ENCODE measurements at places on chromosomes 16 and 17. TPM values are rescaled to one million over a fixed set of nuclear protein-coding genes. Genes with fewer than 3 reads are reported as not detected.

- DNase-seq: no peak
- H3K27ac ChIP-seq: no peak overlapping the region
- no peaks in the 10 kb centered on the region for H3K36me3 ChIP-seq
- H3K27me3 ChIP-seq: no peaks in the 10 kb centered on the region
- no peak overlapping the region for H3K4me3 ChIP-seq
These were observed 47.7 kb downstream of the SYT17 start for GRCh38 chr16:19215705-19216104.

- no peak overlapping the region for H3K4me3 ChIP-seq
- H3K4me1 ChIP-seq: no peaks in the 10 kb centered on the region
- peaks cover 3% of the 10 kb centered on the region for H3K27me3 ChIP-seq
- no peak overlapping the region for H3K27ac ChIP-seq
- no peaks in the 10 kb centered on the region for H3K36me3 ChIP-seq
- DNase-seq: no peak
These were observed 18.2 kb upstream of the NXPH3 start for GRCh38 chr17:49557312-49558024.

GRCh38 chr17:10614536-10615155 is 42.5 kb downstream of the MYH3 start:
- H3K27me3 ChIP-seq: no peaks in the 10 kb centered on the region
- H3K4me3 ChIP-seq: no peak overlapping the region
- no peaks in the 10 kb centered on the region for H3K36me3 ChIP-seq
- no peak overlapping the region for H3K27ac ChIP-seq
- DNase-seq: peak; percentile 81

GRCh38 chr17:67076290-67076689 is 31.9 kb downstream of the CACNG1 start:
- no peaks in the 10 kb centered on the region for H3K36me3 ChIP-seq
- H3K27ac ChIP-seq: no peak overlapping the region

DNA sequence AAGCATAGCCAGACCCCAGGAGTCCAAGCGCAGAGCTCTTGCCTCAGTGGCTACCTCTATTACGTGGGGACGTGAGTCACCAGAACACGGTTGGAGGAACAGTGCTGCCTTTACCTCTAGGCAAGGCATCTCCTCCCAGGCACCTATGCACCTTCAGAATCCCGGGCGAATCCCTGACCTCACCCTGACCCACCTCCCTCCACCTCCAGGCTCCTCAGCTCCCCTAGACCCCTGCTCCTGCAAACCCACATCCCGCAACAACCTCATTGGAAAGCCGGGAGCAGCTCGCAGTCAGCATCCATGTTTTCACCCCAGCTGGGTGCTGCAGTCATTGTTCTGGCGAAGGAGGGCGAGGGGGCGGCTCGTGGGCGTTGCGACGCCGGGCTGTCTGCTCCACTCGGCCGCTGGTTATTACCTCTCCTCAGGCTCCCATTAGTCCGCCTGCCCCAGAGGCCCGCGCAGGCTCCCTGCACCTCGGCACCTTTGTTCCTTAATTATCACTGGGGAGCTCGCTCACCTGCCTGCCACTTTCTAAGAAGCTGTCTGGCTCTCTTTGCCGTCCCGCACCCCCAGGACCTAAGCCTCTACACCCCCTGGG is 24.6 kb upstream of the DLX4 start:
- no peak overlapping the region for H3K27ac ChIP-seq
- H3K27me3 ChIP-seq: no peaks in the 10 kb centered on the region
- H3K4me1 ChIP-seq: peaks cover 3% of the 10 kb centered on the region
- no peak overlapping the region for H3K4me3 ChIP-seq
- H3K36me3 ChIP-seq: no peaks in the 10 kb centered on the region
- DNase-seq: no peak

DNA sequence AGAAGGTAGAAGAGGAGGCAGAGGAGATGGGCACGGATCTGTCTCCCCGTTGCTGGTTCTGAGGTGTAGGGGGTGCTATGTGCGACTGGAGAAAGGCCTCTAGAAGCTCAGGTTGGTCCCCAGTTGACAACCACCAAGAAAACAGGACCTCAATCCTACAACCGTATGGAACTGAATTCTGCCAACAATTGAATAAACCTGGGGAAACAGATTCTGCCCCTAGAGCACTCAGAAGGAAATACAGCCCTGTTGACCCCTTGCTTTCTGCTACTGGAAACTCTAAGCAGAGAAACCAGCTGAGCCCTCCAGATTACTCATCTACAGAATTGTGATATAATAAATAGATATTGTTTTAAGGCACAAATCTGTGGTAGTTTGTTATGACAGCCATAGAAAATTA is 313.0 kb upstream of the GOT2 start:
- no peak for DNase-seq
- H3K27ac ChIP-seq: no peak overlapping the region
- no peaks in the 10 kb centered on the region for H3K36me3 ChIP-seq

- peaks cover 5% of the 10 kb centered on the region for H3K27me3 ChIP-seq
- H3K36me3 ChIP-seq: no peaks in the 10 kb centered on the region
- H3K27ac ChIP-seq: no peak overlapping the region
- DNase-seq: peak; percentile 70
- peak overlapping the region; percentile 58 for H3K4me3 ChIP-seq
- peaks cover 30% of the 10 kb centered on the region for H3K4me1 ChIP-seq
These were observed 765 bp downstream of the MYO18A start for GRCh38 chr17:29179232-29180033.

DNA sequence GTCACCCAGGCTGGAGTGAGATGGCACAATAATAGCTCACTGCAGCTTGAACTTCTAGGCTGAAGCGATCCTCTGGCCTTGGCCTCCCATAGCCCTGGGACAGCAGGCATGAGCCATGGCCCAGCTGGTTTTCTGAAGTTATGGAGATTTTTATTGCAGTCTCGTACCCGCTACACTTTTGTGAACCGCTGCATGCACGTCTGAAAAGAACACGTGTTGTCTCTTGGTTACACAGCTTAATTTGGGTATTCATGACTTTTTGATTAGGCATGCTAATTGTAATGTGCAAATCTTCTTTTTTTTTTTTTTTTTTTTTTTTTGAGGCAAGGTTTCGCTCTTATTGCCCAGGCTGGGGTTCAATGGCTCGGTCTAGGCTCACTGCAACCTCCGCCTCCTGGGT is 13.4 kb downstream of the SLC25A10 start:
- peaks cover 2% of the 10 kb centered on the region for H3K4me1 ChIP-seq
- H3K27ac ChIP-seq: no peak overlapping the region
- H3K36me3 ChIP-seq: no peaks in the 10 kb centered on the region

DNA sequence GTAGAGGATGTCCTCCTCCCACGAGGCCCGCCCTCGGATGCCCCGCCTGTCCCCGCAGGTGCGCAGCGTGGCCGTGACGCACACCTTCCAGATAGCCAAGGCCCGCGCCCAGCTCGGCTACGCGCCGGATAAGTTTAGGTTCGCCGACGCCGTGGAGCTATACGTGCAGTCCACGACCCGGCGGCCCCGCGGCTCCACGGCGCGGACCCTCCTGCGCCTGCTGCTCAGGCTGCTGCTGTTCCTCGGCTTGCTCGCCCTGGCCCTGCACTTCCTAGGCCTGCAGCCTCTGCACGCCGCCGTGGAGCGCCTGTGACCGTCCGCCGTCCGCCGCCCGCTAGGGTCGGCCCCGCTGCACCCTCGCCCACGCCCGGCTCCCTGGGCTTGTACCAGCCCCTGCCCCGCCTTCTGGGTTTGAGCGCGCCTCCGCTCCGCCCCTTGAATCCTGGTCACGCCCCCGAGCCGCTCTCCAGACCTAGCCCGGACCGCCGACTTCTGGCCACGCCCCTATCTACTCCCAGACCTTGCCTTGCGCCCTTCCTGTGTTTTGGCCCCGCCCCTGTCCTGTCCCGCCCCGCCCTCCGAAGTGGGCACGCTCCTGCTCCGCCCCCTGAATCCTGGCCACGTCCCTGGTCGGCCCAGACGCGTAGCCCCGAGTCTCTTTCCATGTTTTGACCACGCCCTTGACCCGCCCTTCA is 15.8 kb upstream of the EEF2K start:
- no peaks in the 10 kb centered on the region for H3K27me3 ChIP-seq
- no peak overlapping the region for H3K27ac ChIP-seq
- peaks cover 10% of the 10 kb centered on the region for H3K4me1 ChIP-seq
- DNase-seq: no peak
- no peaks in the 10 kb centered on the region for H3K36me3 ChIP-seq

DNA sequence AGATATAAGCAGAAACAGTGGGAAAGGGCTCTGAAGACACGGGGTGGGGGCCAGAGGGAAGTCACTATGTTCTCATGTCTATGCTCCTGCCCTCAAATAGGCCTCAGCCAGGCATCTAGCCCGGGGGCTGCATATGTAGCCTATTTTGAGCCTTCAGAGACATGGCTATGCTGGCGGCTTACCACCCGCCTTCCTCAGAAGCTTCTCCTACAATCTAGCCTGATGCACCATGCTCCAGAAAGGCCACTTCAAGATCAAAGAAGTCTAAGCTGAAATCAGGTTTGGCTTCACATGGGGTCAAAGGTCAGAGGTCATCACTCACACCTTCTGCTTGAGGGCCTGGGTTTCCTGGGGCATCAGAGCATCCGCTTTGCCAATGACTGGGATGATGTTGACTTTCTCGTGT is 1.6 kb downstream of the SEPTIN1 start:
- no peaks in the 10 kb centered on the region for H3K36me3 ChIP-seq
- H3K4me1 ChIP-seq: peaks cover 6% of the 10 kb centered on the region
- H3K4me3 ChIP-seq: no peak overlapping the region
- H3K27ac ChIP-seq: no peak overlapping the region
- H3K27me3 ChIP-seq: no peaks in the 10 kb centered on the region

- H3K27ac ChIP-seq: no peak overlapping the region
- no peak for DNase-seq
- no peak overlapping the region for H3K4me3 ChIP-seq
- H3K27me3 ChIP-seq: no peaks in the 10 kb centered on the region
- peaks cover 10% of the 10 kb centered on the region for H3K36me3 ChIP-seq
These were observed 45.2 kb upstream of the STAC2 start for GRCh38 chr17:39270923-39271322.

- no peak overlapping the region for H3K27ac ChIP-seq
- no peak overlapping the region for H3K4me3 ChIP-seq
- no peaks in the 10 kb centered on the region for H3K36me3 ChIP-seq
These were observed 32.6 kb upstream of the XYLT1 start for GRCh38 chr16:17503331-17503730.

DNA sequence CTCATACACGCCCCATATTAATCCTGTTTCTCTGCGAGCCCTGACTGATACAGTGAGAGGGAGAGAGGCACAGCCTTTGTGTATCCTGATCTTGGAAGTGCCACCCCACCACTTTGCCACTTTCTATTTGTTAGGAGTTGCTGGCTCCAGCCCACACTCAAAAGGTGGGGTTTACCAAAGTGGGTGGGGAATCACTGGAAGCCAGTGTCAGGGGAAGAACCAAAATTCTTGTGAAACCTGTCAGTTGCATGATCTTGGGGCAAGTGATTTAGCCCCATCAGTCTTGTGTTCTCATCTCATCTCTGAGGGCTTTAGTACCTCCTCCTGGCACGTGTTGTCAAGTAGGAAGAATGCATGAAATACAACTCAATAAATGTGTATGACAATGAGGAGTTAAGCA is 119.5 kb downstream of the SOX9 start:
- no peak overlapping the region for H3K27ac ChIP-seq
- H3K4me1 ChIP-seq: peaks cover 4% of the 10 kb centered on the region
- no peak for DNase-seq
- peaks cover 2% of the 10 kb centered on the region for H3K27me3 ChIP-seq

DNA sequence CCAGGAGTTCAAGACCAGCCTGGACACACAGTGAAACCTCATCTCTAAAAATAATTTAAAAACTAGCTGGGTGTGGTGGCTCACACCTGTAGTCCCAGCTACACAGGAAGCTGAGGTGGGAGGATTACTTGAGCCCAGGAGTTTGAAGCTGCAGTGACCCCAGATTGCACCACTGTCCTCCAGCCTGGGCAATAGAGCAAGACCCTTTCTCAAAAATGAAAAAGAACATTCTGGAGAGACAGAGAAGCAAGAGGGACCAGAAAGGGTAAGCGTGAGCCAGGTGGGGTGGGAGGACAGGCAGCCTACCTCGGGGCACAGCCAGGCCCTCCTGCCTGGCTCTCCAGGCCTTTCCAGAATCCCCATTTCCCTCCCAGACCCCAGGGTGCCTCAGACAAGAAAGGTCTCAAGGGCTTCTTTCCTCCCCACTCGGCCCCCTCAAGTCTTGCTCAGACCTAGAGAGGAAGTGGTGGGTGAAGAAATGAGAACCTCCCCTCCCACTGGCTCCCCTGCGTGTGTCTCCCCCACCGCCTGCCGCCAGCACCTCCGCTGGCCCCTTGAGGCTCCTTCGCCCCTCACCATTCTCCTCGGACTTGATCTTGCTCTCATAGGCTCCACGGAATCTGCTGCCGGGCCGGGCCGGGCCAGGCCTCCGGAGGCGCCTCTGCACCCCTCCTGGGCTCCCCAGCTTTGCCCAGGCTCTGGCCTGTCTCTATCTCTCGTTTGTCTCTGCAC is 503 bp downstream of the C16orf54 start:
- no peak overlapping the region for H3K4me3 ChIP-seq
- H3K4me1 ChIP-seq: peaks cover 4% of the 10 kb centered on the region
- H3K27me3 ChIP-seq: no peaks in the 10 kb centered on the region
- H3K27ac ChIP-seq: no peak overlapping the region
- peaks cover 8% of the 10 kb centered on the region for H3K36me3 ChIP-seq
- no peak for DNase-seq

- no peak for DNase-seq
- H3K4me1 ChIP-seq: no peaks in the 10 kb centered on the region
- no peaks in the 10 kb centered on the region for H3K36me3 ChIP-seq
- no peak overlapping the region for H3K4me3 ChIP-seq
- H3K27ac ChIP-seq: no peak overlapping the region
These were observed 715.4 kb downstream of the CDH8 start for GRCh38 chr16:61320791-61321190.

GRCh38 chr17:6160232-6160555 is 90.0 kb downstream of the WSCD1 start:
- no peaks in the 10 kb centered on the region for H3K36me3 ChIP-seq
- H3K4me1 ChIP-seq: peaks cover 17% of the 10 kb centered on the region
- no peak for DNase-seq
- no peak overlapping the region for H3K4me3 ChIP-seq

- no peaks in the 10 kb centered on the region for H3K27me3 ChIP-seq
- DNase-seq: no peak
- no peaks in the 10 kb centered on the region for H3K36me3 ChIP-seq
- H3K27ac ChIP-seq: peak overlapping the region; percentile 49
- H3K4me3 ChIP-seq: no peak overlapping the region
These were observed 33.5 kb upstream of the ETV4 start for GRCh38 chr17:43579566-43580140.

- no peak overlapping the region for H3K27ac ChIP-seq
- H3K36me3 ChIP-seq: no peaks in the 10 kb centered on the region
- no peak for DNase-seq
- no peaks in the 10 kb centered on the region for H3K27me3 ChIP-seq
- H3K4me1 ChIP-seq: no peaks in the 10 kb centered on the region
These were observed 7.5 kb downstream of the KRT12 start for GRCh38 chr17:40859536-40859935.

GRCh38 chr17:63919311-63919723 is 678 bp upstream of the GH1 start:
- no peaks in the 10 kb centered on the region for H3K27me3 ChIP-seq
- no peak overlapping the region for H3K27ac ChIP-seq
- no peaks in the 10 kb centered on the region for H3K4me1 ChIP-seq
- no peak overlapping the region for H3K4me3 ChIP-seq
- DNase-seq: peak; percentile 85

GRCh38 chr16:22710326-22710725 is 103.6 kb upstream of the HS3ST2 start:
- no peaks in the 10 kb centered on the region for H3K27me3 ChIP-seq
- H3K4me1 ChIP-seq: no peaks in the 10 kb centered on the region
- no peak for DNase-seq
- H3K27ac ChIP-seq: no peak overlapping the region
- H3K4me3 ChIP-seq: no peak overlapping the region

Gene SLC16A13
- total RNA-seq: 5.8 TPM

Gene TP53TG3
- not detected for total RNA-seq

Gene ABCC3
- total RNA-seq: 0.71 TPM

Gene GFAP
- 1.6 TPM for total RNA-seq

Gene SLC43A2
- total RNA-seq: 6.6 TPM

Gene NPIPA2
- total RNA-seq: 17.8 TPM

Gene RANGRF
- total RNA-seq: 39.4 TPM

Gene RAD51C
- 10.4 TPM for total RNA-seq
